Stimulated activated CD4-positive, alpha-beta T cell treated with anti-CD3 and anti-CD28 coated beads, Interleukin-12 subunit alpha, Interleukin-12 subunit beta, amount 100 ng/mL, for 48 hours (primary cell): ENCODE measurements at places on chromosomes 2 and 18.

DNA sequence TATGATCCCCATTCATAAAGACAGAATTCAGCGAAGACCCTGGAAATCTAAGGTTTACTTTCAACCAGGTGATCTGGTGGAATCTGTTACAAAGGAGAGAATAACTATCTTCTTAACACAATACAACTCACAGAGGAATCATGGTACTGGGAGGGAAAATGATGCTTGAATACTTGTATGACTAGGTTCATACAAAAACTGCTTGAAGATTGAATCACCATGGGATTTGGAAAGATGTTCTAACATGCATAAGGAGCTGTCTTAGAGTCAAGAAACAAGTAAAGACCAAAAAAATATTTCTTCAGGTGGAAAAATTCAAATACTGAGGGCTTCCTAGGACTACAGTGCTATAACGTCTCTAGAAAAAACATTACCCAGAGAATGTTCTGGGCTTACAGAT lies 32.2 kb downstream of the COL5A2 start:
- no peak for DNase-seq

DNA sequence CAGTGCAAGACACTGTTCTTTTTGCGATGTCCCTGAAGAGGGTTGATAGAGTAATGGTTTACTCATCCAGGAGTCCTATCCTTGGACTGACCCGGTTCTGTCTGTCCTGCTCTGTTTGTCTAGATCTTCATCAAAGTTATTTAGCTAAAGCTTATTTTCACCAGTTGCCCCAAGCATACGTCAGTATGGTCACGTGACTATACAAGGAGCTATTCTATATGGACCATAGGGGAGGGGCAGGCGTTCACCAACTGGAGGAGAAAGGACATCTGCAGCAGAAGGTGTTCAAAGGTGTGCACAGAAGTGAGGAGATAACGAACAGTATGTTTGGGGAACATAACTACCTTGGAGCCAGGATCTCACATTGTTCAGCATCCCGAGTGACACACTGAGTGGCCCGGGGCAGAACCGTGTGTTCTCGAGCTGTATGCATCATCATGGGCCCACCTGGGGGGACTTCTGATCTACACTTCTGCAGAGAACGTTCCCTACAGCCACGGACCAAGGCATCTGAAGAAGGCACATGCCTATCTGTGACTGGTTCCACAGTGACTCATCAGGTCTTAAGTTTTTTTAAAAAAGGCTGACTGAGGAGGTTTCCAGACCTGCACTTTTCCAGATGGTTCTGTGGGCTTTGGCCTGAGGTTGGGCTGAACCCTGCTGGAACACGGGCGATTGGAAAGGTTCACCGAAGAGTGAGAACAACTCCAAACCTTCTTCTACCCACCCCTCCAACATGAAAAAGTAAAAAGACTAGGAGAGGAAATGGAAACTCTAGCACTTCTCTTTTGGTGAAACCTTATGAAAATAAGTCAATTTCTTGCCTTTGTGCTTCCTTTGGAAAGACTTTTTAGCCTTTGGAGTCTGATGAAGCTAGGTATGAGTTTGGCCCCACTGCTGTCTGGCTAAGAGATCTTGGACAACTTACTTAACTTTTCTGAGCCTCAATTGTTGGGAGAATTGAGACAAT lies 68.6 kb upstream of the YWHAQ start:
- no peak for DNase-seq

- DNase-seq = no peak
These were observed 364.4 kb downstream of the ZNF521 start for GRCh38 chr18:24987303-24988252.

GRCh38 chr18:21486905-21487437 lies 113.5 kb downstream of the ESCO1 start:
- no peak for DNase-seq

- DNase-seq = no peak
These were observed 116.2 kb downstream of the METTL8 start for GRCh38 chr2:171317492-171318125.

DNA sequence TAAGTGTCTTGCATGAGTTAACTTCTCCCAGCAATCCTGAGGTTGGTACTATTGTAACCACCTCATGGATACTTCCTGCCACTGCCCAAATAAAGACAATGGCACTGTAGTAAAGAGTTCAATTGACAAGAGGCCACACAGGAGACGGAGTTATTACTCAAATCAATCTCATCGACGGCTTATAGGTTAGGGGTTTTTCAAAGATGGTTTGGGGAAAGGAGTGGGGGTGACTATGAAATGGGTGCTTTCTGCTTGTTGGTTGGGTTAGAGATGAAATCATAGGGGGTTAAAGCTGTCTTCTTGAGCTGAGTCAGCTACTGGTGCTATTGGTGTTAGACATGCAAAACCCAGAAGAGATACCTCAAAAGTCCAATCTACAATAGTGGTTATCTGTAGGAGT lies 1258.0 kb upstream of the ZEB2 start:
- DNase-seq = no peak

DNA sequence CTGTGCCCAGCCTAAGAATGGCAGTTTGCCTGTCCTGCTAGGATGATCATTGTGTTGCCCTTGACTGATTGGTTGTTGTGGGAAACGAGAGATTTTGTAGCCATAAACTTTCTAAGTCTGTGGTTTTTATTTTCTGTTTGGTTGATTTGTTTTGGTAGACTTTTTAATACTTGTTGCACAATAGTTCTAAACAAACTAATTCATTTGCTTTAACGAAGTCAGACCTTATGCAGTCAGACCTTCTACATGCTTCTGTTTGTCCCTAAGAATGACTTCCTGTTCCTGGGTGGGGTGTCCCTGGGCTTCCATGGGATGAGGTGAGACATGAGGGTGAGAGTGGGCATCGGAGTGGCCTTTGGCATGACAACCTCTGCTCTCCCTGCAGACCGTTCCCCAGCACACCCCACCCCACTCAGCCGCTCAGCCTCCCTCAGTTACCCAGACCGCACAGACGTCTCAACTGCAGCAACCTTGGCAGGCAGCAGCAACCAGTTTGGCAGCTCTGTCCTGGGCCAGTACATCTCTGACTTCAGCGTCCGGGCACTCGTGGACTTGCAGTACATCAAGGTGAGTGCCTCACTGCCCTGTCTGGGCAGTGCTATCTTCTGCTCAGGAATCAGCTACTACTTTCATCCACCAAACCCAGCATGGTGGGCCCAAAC lies 7.8 kb upstream of the CNNM3 start:
- no peak for DNase-seq

GRCh38 chr2:20291106-20291564 lies 59.5 kb downstream of the PUM2 start:
- DNase-seq = peak; percentile 6

DNA sequence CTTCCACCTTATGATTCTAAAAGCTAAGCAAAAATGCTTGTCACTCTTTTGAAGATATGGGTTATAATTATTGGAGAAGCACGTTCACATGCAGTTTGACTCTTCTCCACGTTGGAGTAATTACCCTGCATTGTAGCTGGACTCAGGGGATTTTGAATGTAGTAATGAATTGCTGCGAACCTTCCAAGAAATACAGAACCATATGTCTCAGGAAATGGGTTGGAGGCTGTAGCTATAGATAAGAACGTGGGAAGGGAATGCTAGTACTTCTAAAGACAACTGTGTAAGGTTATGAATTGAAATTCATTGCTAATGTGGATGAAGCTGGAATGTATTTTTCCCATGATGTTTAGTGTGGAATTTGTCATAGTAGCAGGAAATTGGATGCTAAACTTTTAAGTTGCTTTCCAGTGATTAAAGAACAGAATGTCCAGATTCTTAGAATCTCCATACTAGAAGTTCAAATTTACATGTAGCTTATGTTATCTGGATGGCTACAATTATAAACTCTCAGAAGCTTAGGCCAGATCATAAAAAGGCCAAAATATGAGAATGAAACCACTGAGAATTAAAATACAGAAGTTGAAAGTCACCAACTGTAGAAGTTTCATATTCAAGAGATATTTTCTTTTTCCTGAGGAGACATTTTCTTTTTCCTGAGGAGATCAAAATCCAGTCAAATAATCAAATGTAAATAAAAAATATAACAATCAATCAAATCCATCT lies 27.3 kb upstream of the SPOPL start:
- DNase-seq = no peak

DNA sequence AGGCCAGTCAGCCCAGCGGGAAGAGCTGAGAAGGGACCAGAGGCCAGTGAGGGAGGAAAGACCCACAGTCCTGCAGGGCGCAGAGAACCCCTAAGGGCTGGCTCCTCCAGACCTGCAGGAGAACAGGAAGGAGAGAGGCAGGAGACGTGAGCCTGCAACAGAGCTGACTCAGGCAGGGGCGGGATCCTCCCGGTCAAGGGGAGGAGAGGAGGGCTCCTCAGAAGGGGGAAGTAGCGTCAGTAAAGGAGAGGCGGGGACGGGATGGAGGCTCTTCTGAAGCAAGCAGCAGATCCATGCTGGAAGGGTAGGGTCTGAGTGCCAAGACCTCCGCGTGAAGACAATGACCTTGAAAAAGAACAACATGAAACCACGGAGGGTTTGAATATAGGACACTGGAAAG lies 50.8 kb downstream of the TRABD2A start:
- no peak for DNase-seq

- no peak for DNase-seq
These were observed 1603.8 kb upstream of the ACVR2A start for GRCh38 chr2:146241023-146241422.

- DNase-seq = no peak
These were observed 153.1 kb upstream of the LMAN1 start for GRCh38 chr18:59512025-59512755.

GRCh38 chr2:38074764-38075506 lies 1.0 kb downstream of the CYP1B1 start:
- DNase-seq = no peak

DNA sequence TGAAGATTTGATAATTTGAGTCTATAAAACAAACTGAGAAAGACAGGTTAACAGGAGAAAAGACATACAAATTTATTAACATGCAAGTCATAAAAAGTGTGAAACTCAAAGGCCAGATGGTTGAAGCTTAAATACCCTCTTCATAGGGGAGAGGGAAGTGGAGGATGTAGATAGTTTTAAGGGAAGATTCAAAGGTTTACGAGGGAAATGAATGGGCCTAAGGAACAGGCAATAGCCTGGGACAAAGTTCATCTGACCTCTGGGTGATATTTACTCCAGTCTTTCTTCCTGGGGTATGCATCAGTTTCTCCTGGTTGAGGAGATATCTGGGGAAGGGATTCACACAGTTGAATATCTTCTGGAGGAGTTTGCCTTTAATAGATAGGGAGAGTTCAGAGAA lies 215.0 kb upstream of the SP5 start:
- DNase-seq = no peak

DNA sequence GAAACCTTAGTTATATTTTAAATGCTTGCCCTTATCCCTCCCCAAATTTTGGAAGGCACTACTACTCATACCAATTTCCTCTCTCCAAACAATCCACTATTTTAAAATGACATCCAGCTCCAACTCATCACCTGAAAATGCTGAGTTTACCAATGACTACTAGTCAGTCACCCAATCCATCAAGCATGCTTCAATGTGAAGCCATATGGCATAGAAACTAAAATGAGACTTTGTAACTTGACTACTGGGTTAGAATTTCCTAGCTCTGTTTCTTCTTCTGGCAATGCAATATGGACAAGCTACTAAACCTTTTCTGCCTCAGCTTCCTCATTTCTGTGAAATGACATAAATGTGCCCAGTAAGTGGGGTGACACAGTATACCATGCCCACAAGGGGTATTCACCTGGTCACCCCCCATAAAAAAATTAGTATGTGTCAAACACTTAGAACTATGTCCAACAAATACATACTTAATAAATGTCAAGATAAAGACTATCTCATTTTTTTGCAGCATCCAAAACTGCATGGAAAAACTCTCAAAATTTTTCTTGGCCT lies 10.0 kb upstream of the STPG4 start:
- DNase-seq = no peak

GRCh38 chr2:20235655-20236305 lies 10.8 kb upstream of the SDC1 start:
- DNase-seq = no peak

DNA sequence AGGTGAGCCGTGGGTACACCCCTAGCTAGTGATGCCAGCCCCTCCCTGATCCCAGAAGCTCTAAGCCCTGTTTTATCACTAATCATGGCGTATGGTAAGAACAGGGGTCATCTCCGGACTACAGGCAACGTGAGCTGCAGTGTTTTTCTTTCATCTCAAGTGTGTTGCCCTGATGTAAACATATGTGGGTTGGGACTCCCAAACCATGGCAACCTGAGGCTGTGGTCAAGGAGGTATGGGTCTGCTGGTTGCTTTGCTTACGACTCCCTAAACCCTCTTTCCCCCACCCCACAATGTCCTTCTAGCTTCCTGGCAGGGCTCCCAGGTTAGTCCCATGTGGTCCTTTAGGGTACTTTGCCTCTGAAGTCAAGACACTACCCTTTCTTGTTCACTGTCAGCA lies 53.6 kb upstream of the AFF3 start:
- no peak for DNase-seq

- DNase-seq = no peak
These were observed 298.3 kb downstream of the ICOS start for GRCh38 chr2:204234879-204235278.

DNA sequence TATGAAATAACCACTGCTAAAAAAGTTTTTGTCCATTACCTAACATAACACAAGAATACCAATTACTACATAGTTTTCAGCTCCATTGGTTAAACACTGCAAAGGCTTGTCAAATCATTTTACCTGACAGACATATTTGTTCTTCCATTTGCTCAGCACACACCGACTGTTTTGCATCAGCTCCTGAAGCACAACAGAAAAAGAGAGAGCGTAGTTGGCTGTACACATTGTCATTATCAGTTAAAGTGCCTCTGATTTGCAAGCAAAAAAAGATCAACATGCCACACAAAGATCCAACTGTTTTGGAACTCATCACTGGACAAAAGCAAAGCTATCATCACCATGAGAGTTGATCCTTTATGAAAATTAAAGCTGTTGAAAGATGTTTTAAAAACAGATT lies 103.8 kb downstream of the WDPCP start:
- DNase-seq = no peak

DNA sequence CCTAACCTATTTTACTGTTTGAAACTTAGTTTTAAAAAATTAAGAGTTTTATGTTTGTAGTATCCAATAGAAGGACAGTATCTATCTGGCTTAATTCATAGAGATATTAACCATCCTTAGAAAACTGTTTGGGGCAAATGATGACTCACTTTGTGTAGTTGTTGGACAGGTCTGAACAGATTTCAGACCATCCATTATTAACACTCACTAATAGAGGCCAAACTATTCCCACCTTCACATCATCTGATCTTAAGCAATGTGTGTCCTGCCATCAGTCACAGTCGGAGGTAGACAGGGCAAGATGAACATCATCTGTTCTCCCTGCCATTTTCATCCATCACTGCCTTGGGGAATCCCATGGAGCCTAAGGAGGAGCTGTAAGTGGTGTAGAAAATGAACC lies 164.6 kb upstream of the DCC start:
- DNase-seq = no peak

DNA sequence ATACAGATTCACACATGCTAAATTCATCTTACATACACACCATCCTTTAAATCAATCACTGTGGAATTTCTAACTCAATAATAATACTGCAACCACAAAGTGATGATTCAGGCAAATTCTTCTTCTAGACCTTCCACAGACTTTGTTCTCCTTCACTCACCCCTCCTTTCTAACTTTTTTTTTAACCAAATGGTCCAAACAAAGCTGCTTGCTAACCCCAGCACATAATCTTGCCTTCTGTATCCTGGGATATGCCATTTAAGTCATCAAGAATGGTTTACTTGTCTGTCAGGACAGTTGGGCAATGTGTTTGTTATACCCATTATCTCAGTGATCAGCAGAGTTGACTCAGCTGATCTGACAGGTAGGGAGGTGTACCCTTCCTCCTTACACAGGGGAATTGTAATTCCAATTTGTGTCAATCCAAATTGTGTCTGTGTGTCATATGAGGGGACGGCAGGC lies 10.0 kb downstream of the SLC40A1 start:
- no peak for DNase-seq
